ENCODE measurements at places on chromosomes 4 and X. TPM values are rescaled to one million over a fixed set of nuclear protein-coding genes. Genes with fewer than 3 reads are reported as not detected.
A peak's percentile ranks its signal among the peaks of the same experiment; 100 is the strongest.

Gene NUDT10
- 1.3 TPM for total RNA-seq

GRCh38 chr4:98865059-98865458 is 63.9 kb downstream of the EIF4E start:
- DNase-seq = no peak

DNA sequence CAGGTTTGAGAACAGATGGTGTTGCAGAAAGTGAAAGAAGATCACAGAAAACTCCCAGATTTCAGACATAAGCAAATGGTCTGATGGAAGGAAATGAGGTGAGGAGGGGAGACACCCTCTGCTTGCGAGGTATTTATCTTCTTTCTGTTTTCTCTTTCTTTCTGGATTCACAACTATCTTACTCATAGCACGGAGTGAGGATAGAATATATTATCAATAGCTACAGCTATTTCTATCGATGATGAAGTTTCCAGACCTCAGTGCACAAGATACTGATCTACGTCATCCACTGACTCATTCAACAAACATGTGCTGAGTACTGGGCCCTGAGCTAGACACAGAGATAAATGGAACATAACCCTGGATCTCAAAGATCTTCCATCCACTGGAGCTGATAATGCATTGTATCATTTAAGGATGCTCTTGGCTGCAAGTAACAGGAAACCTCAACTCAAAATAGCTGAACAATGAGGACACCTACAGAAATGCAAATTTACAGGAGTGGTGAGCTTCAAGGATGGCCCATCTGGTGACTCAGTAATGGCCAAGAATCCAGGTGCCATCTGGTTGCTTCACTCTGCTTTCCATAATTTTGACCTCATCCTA is 21.2 kb downstream of the SLC2A9 start:
- no peak for DNase-seq

DNA sequence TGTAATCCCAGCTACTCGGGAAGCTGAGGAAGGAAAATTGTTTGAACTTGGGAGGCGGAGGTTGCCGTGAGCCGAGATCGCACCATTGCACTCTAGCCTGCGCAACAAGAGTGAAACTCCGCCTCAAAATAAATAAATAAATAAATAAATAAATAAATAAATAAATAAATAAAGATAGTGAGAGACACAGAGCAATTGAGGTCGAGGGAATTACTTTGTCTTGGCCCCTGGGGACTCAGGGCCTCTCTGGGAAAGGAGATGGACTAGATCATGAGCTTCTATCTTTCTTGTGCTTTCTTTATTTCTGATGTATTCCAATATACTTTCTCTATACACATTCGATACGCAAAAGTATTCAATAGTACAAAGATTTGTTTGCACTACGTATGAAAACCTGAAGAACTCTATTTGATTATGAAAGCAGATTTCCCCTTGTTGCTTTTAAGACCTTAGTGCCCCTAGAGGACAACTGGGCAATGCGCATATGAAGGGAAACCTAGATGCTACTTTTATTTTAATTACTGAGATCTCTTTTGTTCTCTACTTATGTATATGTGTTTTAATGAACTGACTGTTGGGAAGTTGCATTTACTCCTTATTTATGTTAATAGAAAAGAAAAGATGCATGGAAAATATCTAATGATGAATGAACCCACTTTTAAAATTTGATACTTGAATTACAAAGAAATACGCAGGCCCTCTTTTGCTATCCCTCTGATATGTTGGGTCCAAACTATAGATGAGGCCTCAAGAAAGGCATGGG is 12.8 kb upstream of the ELOVL6 start:
- peak; percentile 62 for DNase-seq

- peak; percentile 2 for DNase-seq
Measured at GRCh38 chrX:28920153-28920943, 333.1 kb downstream of the IL1RAPL1 start.

DNA sequence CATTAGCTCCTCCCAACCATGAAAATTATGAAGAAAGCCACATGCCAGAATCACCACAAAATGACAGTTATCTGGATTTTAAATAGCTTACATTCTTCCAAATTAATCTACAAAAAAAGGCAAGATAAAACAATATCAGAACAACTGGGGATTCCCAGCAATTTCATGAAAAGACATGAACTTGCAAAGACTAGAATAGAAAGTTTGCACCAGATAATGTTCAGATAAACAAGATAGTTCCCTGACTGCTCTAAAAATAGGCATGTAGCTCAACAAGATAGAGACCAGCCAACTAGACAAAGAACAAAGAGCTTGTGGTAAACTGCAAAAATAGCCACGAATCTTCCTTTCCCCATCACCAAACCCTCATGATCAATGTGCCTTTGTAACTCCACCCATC is 30.3 kb upstream of the DDX53 start:
- no peak for DNase-seq

DNA sequence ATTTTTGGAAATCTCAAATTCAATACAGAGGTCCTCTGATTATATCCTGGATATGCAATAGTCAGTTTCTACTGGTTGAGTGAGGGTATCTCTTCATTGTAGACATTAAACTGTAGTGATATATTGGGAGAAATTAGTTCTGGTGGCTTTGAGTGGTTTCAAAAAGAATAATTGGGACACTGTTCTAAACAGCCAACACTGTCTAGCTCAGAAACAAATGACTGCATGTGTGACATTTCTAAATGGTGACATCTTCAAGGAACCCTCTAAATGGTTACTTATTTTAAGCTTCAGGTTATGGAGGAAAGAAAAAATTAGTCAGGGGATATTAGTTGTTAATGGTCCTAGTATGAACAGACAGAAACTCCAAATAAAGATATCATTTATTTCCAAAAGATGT is 186.2 kb downstream of the LARP7 start:
- DNase-seq = peak; percentile 51

DNA sequence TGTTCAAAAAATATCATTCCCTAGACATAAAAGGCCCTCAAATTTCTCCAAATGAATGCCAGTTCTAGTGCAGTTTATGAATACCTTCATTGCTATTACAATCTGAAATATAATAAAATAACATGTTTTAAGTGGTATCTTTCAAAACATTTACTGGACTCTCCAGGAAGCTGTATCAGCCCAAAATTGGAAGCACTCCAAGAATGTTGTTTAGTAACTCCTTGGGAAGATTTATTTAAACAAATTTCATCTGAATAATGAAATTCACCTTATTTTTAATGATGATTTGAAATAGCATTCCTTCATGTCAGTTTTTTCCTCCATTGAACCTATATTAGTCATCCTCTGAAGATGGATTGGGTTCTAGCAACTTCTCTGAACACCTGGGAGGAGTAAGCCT is 217.2 kb upstream of the PCDH18 start:
- DNase-seq = peak; percentile 30

DNA sequence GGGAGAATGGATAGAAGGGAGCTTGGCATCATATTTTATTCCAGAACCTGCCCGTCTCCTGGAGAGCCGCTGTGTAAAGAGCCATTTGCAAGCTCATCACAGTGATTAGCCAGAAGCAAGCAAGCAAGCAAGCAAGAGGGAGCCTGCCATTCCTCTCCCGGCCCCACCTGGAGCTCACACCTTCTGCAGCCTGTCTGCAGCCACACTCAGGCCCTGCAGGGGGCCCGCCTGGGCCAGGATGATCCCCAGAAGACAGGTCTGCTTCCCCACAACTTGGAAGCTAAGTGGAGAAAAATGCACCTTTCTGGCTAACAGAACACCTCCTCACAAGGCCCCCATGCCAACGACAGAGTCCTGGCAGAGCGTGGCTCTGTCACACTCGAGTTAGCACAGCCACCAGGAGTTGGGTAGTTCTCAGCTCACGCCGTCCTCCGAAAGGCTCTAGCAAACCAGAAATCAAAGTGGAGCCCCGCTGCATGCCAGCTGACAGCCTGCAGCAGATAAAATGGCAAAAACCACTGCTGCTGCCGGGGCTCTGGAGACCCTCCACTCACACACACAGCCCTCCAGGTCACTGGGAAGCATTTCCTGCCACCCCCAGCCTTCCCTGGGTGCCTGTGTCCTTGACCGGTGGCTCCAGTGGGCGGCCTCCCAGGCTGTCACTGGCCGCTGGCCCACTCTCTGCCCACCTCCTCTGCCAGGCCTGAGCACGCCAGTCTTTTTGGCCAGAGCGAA is 54.9 kb downstream of the DCTD start:
- no peak for DNase-seq

Gene COL4A6
- 2.1 TPM for total RNA-seq

DNA sequence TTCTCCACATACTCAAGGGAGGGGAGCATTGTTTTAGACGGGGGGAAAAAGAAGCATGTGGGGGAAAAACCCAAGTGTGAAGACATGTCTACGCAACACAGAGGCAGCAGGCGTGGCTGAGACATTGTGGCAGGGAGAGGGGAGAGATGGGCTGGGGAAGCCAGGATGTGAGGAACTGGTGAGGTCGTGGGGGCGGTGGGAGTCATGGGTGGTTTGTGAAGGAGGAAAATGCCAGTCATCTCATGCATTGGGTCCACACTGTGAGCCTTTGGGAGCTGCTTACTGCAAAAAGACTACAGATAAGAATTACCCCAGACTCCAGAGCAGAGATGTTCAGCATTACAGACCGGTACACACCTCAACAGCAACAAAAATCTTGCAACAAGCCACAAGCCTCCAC is 2.1 kb downstream of the JAKMIP1 start:
- no peak for DNase-seq

Gene SH2D1A
- total RNA-seq = 1.2 TPM

GRCh38 chr4:14920759-14921320 is 81.4 kb upstream of the CPEB2 start:
- DNase-seq = no peak

Gene SLC6A14
- total RNA-seq = not detected

Gene PHOX2B
- not detected for total RNA-seq

Gene TXK
- 0.35 TPM for total RNA-seq

Gene KLHL4
- 9.0 TPM for total RNA-seq

DNA sequence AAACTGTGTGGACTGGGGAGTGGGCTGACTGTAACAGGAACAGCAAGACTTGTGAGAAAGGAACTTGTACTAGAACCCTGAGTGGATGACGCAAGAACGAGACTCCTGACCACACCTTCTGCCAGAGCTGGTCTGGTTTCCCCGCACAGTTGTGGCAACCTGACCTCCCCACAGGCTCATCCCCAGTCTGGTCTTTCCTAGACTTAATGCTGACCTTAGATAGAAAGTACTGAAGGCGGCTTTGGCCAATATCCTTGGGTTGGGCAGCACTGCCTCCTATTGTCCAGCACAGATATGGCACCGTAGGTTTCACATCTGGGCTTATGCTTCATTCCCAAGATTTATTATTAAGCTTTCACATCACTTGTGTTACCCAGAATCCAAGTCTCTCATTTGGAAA is 137.8 kb upstream of the FRG1 start:
- no peak for DNase-seq

- DNase-seq = no peak
Measured at GRCh38 chr4:94156826-94157225, 50.8 kb upstream of the SMARCAD1 start.

- peak; percentile 69 for DNase-seq
Measured at GRCh38 chr4:153234885-153235284, 30.6 kb downstream of the TRIM2 start.

DNA sequence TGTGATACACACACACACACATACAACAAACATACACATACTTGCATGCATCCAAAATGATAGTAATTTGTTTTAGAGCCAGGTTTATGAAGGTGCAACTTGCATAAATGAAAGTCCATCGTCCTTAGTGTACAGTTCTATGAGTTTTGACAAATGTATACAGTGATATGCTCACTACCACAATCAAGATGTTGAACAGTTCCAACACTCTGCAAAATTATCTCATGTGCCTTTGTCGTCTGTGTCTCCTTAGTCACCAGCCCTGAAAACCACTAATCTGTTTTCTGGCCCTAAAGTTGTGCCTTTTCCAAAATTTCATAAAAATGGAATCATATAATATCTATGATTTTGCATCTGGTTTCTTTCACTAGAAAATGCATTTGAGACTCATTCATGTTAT is 67.8 kb upstream of the ANXA3 start:
- DNase-seq = no peak

Gene ASMT
- total RNA-seq = 0.13 TPM

DNA sequence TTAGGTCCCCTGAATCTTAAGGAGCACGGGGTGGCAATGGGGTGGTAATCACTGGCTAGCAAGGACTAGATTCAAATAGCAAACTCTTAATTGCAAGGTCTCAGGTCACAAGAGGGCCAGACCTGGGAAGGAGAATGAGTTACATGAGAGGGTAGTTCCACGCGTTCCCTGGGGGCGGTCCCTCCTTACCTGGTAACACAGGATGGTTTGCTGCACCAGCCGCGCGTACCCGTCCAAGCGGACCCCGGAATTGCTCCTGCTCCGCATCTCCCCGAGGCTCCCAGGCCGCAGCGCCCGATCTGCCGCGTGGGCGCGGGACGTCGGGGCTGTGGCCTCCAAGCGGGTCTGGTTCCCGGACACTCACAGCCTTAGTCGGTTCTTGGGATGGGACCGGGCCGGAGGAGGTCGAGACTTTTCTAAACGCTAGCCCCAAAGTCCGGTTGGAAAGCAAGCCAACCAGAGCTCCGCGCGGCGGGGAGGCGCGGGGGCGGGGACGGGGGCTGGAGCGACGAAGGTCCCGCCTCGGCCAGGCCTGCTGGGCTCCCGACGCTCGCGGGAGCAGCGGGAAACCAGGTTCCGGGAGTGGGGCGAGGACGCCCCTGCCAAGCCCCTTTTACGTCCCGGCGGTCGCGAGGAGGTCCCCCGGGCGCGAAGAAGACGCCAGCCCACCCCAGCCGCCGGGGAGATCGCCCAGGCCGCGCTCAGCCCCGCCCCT is at the start of gene PHKA2:
TSS of gene PHKA2 (minus strand) at position 449 of the 715 bp plus-strand sequence. CDS start at position 267, 182 bp downstream.
- peak; percentile 76 for DNase-seq

Gene HS3ST1
- 0.09 TPM for total RNA-seq

DNA sequence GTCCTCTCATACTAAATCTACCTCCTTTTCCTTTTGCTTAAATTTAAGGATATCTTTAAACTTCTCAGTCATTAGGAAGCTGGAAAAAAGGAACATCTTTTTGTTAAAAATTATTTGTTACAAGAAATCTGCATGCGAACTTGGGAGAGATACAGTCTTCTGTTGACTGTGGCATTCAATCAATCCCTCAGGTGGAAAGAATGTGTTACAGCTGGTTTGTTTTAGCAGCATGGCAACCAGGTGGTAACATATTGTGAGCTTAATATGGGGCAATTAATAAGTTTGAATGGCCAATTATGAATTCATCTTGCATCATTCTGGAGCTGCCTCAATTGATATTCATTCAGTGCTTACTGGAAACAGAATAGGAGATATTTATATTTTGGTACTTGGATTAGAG is 135.0 kb downstream of the GC start:
- no peak for DNase-seq

GRCh38 chrX:33949300-33949699 is 182.8 kb downstream of the FAM47A start:
- no peak for DNase-seq

GRCh38 chr4:67006791-67007190 is 538.5 kb downstream of the CENPC start:
- DNase-seq = no peak

DNA sequence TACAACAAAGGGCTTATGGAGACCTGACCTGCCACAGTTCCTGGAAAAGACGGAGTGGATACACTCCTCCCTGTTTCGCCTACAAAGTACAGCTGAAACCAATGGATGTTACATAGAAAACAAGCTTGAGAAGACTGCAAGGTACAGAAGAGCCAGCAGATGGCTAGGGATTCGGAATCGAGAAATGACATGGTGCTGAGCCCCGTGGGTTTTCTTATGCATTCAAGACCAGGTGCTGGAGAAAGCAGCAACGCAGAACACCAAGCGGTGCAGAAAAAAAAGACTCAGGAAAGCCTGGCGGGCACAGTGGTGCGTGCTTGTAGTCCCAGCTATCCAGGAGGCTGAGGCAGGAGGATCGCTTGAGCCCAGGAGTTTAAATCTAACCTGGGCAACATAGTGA is 13.8 kb downstream of the TIMM17B start:
- DNase-seq = no peak

- no peak for DNase-seq
Measured at GRCh38 chr4:148116969-148117368, 325.2 kb downstream of the NR3C2 start.

Measured in muscle of leg (tissue), 16 donors.